ENCODE measurements at places on chromosomes 2 and 18.

- DNase-seq = no peak
Observed at GRCh38 chr2:74071426-74071825, 76.3 kb downstream of the BOLA3 start.

DNA sequence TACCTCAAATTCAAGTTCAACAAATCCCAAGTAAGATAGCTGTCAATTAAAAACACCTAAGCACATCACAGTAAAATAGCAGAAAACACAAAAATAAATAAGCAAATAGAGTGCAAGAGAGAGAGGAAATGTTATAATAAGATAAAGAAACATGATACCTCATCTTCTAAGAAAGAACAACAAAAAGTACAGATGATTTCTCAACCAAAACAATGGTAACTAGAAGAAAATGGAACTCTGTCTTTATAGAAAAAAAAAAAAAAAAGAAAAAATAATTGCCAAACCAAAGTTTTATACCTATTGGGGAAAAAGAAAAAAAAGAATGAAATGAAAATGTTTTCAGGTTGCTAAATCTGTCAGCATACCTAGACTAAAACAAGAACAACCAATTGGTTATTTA lies 1253.5 kb upstream of the CDH2 start:
- no peak for DNase-seq

- DNase-seq = no peak
Observed at GRCh38 chr2:60741576-60741975, 14.5 kb upstream of the PAPOLG start.

- no peak for DNase-seq
Observed at GRCh38 chr18:39260565-39260964, 1695.0 kb upstream of the CELF4 start.

DNA sequence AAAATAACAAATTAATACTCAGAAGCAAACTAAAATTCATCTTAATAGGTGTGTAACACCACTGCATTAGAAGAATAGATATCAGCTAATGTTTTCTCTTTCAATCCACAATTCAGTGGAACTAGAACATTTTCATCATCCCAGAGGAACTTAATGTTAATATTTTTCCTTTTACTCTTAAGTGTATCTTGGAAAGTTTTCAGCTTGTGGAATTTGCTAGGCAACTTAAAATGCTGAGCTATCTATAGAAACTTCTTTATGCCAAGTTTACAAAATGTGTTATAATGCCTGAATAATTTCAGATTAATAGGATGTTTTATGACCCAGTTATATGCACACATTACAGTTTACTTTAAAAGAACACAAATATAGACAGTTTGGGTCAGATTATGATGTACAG lies 86.6 kb upstream of the FAM237A start:
- no peak for DNase-seq

- no peak for DNase-seq
Observed at GRCh38 chr2:95539836-95540235, 52.0 kb upstream of the TRIM43 start.

All from NCI-H2081 (cell line).